ENCODE measurements at places on chromosomes 16 and 17.

DNA sequence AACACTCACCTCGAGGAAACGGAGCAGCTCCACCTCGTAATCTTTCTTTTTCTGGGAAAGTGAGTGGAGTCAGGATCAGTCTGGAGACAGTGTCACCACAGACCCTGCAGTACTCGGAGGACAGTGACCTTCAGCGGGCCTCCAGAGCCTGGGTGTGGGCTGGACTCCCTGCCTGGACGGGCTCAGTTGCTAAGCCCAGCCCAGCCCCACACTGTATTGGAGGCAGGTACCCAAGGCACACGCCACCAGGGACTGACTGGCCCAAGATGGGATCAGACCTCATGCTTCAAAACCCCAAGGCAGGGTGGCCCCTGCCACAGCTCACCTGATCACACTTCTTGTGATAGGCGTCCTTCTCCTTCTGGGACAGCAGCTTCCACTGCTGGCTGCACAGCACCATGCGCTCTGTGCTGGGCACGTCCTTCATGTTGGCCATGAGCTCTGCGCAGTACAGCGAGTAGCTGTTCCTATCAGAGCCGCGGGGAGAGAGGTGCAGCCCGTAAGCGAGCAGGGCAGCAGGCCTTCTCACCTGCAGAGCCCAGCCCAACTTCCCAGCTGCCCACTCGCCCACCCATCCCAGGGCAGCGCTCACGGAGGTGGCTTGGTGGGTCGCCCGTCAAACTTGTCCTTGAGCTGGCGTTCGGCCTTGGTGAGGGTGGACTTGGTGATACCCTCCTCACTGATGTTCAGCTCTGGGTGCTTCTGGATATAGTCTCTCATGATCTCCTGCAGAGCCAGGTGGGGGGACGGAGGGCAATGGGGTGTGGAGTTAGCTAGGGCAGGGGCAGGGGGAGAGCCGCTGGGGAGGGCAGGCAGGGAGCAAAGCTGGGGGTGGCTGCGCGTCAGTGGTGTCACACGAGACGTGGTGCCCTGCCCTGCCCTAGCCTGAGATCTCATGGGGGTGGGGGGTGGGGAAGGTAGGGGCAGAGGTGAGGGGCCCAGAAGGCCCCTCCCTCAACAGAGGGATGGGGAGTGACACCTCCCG lies 7.9 kb downstream of the UBTF start:
- no peak for DNase-seq

- DNase-seq, result no peak
These were observed 62.3 kb downstream of the TNFRSF13B start for GRCh38 chr17:16909472-16910246.

DNA sequence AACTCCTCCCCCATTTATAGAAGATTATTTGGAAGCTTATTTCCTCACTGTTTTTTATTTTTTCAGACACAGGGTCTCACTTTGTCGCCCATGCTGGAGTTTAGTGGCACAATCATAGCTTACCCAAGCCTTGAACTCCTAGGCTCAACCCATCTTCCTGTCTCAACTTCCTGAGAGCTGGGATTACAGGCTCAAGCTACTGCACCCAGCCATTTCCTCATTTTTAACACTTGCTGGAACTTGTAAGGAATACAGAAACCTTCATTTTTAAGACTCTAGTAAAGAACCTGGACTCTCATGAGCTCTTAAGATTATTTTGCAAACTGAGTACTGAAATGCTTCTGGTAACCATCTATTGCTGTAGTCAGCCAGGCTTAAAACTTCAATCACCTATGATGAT lies 29.9 kb downstream of the KANSL1 start:
- DNase-seq, result no peak

- no peak for DNase-seq
These were observed 17.2 kb upstream of the NDEL1 start for GRCh38 chr17:8418471-8418870.

DNA sequence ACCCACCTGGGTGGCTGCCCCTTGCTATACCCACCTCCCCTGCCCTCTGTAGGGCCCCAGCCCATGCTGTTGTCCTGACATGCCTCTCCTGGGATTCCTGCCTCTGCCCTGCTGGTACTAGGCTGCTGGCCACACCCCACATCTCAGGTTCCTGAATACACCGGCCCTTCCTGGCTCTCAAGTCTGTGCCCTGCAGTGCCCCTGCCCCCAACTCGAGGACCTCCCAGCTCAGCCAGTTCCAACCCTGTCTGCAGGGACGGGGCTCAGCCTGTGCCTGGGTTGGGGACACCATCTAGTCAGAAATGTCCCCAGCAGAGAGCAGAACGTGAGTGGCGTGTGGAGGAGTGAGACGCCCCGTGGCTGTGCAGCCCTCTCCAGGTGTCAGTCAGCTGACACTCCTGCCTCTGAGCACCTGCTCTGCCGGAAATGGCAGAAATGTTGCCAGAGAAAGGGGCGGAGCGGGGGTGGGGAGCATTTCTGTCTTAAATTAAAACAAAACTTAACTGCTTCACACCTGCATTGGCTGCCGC lies 28.7 kb downstream of the ACSF3 start:
- DNase-seq, result peak; percentile 75

GRCh38 chr16:8943001-8943763 lies 20.5 kb downstream of the USP7 start:
- no peak for DNase-seq

DNA sequence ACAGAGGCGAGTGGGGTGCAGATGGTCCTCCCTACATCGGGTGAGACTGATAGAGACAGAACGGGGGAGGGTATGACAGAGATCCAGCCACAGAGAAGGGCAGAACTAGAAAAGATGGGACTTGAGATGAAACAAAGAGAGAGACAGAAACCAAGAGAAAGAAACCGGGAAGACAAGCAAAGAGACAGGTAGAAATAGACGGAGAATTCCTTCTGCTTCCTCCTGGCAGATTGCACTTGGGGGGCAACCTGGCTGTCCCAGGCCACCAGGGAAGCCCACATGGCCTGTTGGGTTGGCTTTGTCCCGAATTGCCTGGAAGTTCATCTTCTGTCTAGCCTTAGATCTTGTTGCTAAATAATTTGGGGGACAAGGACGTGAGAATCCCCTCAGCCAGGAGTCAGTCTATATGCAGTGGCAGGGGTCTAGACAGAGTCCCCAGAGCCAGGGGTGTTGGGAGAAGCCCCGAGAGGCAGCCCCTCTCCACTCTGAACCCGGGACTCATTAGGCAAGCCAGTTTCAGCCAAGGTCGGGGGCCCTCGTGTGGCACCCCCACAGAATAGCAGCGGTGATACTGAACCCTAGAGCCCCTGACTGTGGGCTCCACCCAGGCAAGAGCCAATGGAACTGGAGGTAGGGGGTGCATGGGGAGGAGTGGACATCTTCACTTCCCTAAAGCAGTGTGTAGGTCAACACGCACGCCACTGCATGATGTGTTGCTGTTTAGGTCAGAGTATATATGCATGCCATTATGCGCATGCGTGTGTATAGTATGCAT lies 627 bp upstream of the TSPOAP1 start:
- DNase-seq, result peak; percentile 66

DNA sequence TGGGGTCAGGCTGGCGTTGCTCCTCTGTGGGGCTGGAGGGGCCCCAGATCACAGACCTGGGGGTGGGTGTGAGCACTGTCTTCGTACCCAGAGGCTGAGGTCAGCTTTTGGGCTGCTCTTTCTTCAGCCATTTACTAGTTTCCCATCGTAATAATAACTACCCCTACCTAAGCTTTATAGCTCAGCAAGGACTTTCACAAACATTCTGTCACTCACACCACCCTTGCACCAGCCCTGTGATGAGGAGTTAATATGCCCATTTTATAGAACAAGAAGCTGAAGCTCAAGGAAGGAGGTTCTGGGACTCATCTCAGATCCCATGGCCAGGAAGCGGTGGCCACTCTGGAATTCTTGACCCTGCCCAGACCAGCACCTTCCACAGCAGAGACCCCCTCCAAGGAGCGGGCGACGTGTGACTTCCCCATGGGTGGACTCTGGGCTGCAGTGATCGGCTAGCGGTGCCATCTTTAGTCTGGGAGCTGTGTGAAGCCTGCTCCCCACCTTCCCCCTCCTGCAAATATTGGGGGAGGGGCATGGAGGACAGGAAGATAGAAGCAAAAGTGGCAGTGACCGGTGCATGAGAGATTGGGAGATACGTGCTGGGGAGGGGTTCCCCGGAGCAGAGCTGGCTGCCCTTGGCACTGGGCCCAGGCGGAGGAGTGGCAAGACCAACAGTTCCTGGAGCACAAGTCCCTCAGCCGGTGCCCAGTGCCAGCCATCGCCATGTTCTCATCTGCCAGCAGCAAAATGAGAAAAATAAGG lies 81.8 kb upstream of the TOB1 start:
- DNase-seq, result no peak

GRCh38 chr17:43900183-43900857 lies 7.0 kb downstream of the MPP2 start:
- peak; percentile 66 for DNase-seq

- DNase-seq, result no peak
These were observed 6.7 kb downstream of the GIP start for GRCh38 chr17:48961516-48962233.

GRCh38 chr17:17077861-17078732 lies 35.8 kb downstream of the MPRIP start:
- no peak for DNase-seq

GRCh38 chr17:81341516-81342268 lies 46.6 kb upstream of the SLC38A10 start:
- DNase-seq, result no peak

DNA sequence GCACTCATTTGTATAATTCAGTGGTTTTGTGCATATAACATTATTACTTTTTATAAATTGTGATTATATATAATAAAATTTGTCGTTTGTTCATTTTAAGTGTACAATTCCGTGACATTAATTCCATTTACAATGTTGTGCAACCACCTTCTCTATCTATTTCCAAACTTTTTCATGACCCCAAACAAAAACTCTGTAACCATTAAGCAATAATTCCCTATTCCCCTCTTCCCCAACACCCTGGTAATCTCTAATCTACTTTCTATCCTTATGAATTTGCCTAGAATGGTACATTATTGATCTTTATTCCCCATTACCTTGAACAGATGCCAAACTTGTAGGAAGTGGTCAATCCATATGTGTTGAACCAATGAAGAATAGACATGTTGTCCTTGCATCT lies 61.3 kb upstream of the SMIM36 start:
- DNase-seq, result no peak

DNA sequence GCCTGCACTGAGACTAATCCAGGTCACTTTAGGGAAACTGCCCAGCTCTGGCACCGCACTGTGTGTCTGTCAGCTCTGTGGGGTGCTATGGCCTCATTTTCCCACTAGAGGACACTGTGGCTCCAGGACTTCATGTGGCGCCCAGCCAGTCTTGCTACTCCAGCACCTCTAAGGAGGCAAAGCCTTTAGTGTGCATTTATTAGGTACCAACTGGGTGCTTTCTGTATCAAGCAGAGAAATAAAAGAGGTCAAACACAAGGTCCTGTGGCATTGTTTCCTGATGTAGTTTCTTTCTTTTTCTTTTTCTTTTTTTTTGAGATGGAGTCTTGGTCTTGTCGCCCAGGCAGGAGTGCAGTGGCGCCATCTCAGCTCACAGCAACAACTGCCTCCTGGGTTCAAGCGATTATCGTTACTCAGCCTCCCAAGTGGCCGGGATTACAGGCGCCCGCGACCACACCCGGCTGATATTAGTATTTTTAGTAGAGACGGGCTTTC lies 12.5 kb upstream of the RHBDL3 start:
- peak; percentile 53 for DNase-seq

DNA sequence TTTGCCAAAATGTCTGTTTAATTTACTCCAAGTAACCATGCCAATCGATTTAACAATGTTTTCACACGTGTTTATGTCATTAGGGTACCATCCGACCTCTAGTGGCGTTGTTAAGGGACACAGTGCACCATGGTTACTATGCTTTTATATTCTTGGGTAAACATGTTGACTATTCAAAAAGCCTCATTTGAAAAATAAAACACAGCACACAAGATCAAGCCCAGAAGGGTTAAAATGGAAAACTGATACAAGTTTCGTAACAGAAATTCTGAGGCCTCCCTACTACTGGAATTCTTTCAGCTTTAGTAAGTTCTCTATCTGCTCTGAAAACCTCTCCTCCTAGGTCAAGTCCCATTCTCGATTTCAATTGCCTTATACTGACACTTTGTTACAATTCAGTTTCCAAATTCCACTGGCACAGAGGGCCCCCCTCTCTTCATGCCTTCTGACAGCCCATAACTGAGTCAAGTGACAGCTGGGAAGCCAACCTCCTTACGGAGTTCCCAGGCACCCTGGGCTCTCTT lies 2.1 kb downstream of the CFAP20 start:
- DNase-seq, result no peak

Data from activated gamma-delta T cell treated with Interleukin-2 at 50 U/mL for 16 hours (primary cell).